ENCODE measurements at places on chromosomes 1 and 21. TPM values are rescaled to one million over a fixed set of nuclear protein-coding genes. Genes with fewer than 3 reads are reported as not detected.

DPM3 gene
- total RNA-seq: 83.7 TPM

- no peaks in the 10 kb centered on the region for H3K36me3 ChIP-seq
- no peak overlapping the region for H3K4me3 ChIP-seq
- no peaks in the 10 kb centered on the region for H3K27me3 ChIP-seq
- no peak for DNase-seq
- no peaks in the 10 kb centered on the region for H3K4me1 ChIP-seq
These were observed 74.1 kb downstream of the CRB1 start for GRCh38 chr1:197342044-197342565.

PPFIA4 gene
- 5.0 TPM for total RNA-seq

DNA sequence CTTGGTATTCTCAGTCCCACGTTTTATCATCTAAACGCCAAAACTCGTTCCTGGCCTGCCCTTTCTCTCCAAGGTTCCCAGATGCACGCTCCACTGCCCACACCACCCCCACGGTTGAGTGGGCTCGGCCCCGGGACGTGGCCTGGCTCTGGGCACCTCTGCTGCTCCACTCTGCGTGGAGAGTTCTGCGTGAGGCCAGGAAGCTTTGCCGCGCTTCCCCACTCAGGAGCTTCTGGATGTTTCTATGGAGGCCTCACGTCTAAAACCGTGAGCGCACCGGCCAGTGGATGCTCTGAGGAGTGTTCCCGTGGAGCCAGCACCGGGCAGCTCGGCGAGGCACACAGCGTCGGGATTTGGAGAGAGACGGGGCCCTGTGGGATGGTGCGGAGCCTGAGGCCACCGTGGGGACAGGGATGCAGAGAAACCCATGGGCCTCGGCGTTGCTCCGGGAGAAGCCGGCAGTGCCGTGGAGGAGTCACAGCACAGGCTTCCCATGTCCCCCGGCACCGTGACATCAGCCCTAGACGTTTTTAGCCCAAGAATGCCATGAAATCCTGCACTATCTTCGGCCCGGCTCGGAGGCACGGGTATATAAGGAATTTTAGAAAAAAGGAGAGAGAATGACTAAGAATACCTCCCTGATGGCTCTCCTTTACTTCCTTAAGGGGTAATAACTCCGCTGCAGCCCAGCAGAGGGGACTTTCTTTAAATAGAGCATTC, 125.9 kb downstream of the PRDM16 start:
- no peaks in the 10 kb centered on the region for H3K36me3 ChIP-seq
- H3K4me1 ChIP-seq: no peaks in the 10 kb centered on the region
- no peak for DNase-seq
- no peak overlapping the region for H3K27ac ChIP-seq
- no peak overlapping the region for H3K4me3 ChIP-seq
- H3K27me3 ChIP-seq: peaks cover 99% of the 10 kb centered on the region

DNA sequence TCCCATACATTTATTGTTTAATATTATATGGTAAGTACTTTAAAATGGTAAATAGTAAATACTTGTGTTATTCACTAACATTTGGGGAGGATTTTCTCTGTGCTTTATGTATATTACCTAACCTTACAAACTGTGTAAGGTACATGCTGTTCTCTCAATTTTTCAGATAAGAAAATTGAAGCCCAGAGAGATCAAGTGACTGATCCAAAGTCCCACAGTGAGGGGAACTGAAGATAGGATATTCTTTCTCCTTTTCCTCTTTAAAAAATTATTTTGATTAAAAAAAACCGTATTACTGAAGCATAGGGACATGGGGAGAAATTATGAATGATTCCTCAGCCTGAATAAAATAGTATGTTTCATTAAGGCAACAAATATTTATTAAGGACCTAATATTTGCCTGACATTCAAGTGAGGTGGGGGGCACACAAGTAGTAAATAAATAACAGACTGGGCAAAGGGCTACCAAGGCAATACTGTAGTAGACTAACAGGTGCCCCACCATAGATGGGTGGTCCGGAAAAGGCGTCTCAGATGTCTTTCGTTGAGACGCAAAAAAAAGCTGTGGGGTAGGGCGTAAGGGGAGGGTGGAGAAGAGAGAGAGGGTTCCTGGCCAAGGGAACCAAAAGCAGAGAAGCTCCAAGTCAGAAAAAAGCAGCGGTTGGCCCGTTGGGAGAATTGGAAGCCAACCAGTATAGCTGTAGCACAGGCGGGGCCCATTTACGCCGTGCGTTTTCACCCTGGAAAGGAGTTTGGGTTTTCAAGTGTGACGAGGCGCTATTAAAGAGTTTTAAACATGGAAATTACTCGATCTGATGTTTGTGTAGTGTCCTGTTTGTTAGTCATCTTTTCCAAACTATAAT, 944 bp upstream of the AGO3 start:
- peak overlapping the region; percentile 87 for H3K4me3 ChIP-seq
- H3K4me1 ChIP-seq: peaks cover 30% of the 10 kb centered on the region
- peak overlapping the region; percentile 90 for H3K27ac ChIP-seq
- DNase-seq: peak; percentile 55

TMPRSS15 gene
- total RNA-seq: not detected

TMEM52 gene
- 8.5 TPM for total RNA-seq

- H3K27ac ChIP-seq: no peak overlapping the region
- H3K4me3 ChIP-seq: no peak overlapping the region
- no peak for DNase-seq
- no peaks in the 10 kb centered on the region for H3K36me3 ChIP-seq
These were observed 48.6 kb downstream of the KCNC4 start for GRCh38 chr1:110258734-110259133.

DNA sequence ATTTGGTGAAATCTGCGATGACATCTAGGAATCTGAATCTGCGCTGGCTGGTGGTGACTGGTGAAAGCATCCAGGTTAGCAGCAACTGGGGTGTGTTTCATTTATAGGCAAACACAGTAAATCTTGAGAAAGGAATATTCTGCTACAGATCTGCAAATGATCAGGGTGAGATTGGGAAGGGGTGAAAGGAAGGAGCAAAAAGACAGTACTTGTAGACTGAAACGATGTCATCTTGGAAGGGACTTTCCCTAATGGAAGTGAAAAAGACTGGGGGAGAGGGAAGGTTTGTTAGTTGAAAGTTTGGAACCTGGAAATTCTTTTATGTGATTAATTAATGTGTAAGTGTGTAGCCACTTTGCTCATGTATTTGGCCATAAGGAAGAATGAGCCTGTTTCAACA, 228.3 kb downstream of the FMN2 start:
- H3K4me1 ChIP-seq: no peaks in the 10 kb centered on the region
- no peaks in the 10 kb centered on the region for H3K36me3 ChIP-seq
- DNase-seq: no peak
- no peak overlapping the region for H3K4me3 ChIP-seq
- H3K27ac ChIP-seq: no peak overlapping the region
- H3K27me3 ChIP-seq: peaks cover 32% of the 10 kb centered on the region

S100A7 gene
- total RNA-seq: not detected

DNA sequence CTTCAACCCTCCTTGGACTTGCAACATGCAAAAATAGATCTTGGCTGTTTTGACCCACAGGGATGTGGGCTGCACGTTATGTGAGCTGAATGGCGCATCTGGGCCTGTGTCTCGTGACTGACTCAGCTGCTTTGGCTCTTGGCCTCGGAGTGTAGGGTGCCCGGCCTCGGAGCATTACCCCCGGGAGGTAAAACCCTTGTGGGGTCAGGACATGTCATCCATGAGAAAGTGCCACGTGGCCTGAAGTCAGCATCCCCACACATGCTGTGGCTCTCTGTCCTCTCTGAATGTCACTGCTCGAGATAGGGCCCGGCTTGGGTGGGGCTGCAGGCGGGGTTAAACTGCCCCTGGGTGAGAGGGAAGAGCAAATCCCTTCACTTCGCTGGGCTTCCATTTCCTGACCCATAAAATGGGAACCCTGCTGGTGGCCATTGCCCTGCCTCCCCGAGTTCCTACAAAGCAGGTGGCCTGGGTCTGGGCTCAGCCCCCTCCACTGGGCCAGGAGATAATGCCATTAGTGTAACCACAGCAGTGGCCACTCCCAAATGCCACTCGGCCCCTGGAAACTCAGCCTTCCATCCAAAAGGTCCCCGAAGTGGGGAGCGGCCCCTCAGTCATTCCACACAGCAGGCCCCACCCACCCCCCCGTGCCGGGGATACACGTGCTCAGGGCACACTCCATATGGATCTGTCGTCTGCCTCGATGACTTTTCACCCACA, 22.8 kb upstream of the TSPEAR start:
- H3K27me3 ChIP-seq: peaks cover 23% of the 10 kb centered on the region
- H3K36me3 ChIP-seq: no peaks in the 10 kb centered on the region
- no peak overlapping the region for H3K27ac ChIP-seq
- no peak overlapping the region for H3K4me3 ChIP-seq
- H3K4me1 ChIP-seq: peaks cover 10% of the 10 kb centered on the region
- DNase-seq: no peak

GRCh38 chr1:203175237-203175826, at the start of gene MYBPH:
TSS of gene MYBPH (minus strand) at chr1:203175826. CDS start at chr1:203175755, 71 bp downstream.
- no peak within 1 kb of the TSS for H3K27ac ChIP-seq
- no peak for DNase-seq
- H3K4me3 ChIP-seq: no peak within 1 kb of the TSS
- no peaks in the 10 kb centered on the region for H3K36me3 ChIP-seq
- peaks cover 42% of the 10 kb centered on the region for H3K4me1 ChIP-seq

ZNF678 gene
- 4.1 TPM for total RNA-seq

GRCh38 chr1:241600496-241600901, 39.7 kb downstream of the CHML start:
- no peak overlapping the region for H3K27ac ChIP-seq
- no peak overlapping the region for H3K4me3 ChIP-seq
- H3K27me3 ChIP-seq: no peaks in the 10 kb centered on the region
- H3K36me3 ChIP-seq: peaks cover 28% of the 10 kb centered on the region

GRCh38 chr1:110155878-110156522, 5.7 kb downstream of the SLC6A17 start:
- H3K4me3 ChIP-seq: no peak overlapping the region
- DNase-seq: peak; percentile 38
- H3K36me3 ChIP-seq: no peaks in the 10 kb centered on the region
- H3K4me1 ChIP-seq: peaks cover 9% of the 10 kb centered on the region
- peaks cover 4% of the 10 kb centered on the region for H3K27me3 ChIP-seq

RHCE gene
- 0.78 TPM for total RNA-seq
